Stimulated activated CD8-positive, alpha-beta memory T cell treated with anti-CD3 and anti-CD28 coated beads, Interleukin-12 subunit alpha, Interleukin-12 subunit beta, amount 100 ng/mL, for 4 hours (primary cell): ENCODE measurements at places on chromosomes 7 and 10.

GRCh38 chr7:83267141-83267631, 104.5 kb upstream of the PCLO start:
- no peak for DNase-seq

DNA sequence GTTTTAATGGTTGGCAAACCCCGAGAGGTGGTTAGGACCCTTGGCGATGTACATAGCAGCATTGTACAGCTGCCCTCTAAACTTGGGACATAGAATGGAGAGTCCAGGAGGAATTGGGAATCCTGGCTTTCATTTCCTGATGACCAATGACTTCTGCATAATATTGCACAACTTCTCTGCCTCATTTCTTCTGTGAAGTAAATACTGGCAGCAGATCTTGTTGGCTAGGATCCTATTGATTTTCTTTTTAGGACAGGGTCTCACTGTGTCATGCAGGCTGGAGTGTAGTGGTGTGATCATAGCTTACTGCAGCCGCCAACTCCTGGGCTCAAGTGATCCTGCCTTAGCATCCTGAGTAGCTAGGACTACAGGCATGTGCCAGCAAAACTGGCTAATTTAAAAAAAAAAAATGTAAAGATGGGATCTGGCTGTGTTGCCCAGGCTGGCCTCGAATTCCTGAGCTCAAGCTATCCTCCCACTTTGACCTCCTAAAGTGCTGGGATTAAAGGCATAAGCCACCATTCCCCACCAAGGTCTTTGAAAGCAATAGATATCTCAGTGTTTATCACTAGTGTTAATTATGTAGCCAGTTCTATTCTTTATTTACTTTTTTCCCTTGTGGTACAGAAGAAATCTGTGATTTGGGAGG, 58.1 kb downstream of the PODXL start:
- no peak for DNase-seq

- no peak for DNase-seq
These were observed 51.3 kb downstream of the WNT2 start for GRCh38 chr7:117271566-117271965.

- no peak for DNase-seq
These were observed 240.8 kb downstream of the RELN start for GRCh38 chr7:103748680-103749079.

DNA sequence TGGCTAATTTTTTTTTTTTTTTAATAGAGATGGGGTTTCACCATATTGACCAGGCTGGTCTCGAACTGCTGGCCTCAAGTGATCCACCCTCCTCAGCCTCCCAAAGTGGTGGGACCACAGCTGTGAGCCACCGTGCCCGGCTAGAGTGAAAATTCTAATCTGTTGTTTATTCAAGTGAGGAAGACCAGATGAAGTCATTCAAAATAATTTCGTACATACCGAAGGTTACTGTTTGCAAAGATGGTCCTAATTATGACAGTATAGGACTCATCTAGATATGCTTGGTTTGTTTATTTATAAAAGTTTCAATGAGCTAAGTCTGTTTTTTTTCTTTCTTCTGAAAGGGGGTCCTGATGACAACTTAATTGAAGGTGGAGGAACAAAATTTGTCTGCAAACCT, 376.8 kb downstream of the EXOC4 start:
- DNase-seq, result no peak

GRCh38 chr7:20304366-20304765, 26.3 kb upstream of the ITGB8 start:
- DNase-seq, result no peak

GRCh38 chr10:126931544-126931943, 26.3 kb downstream of the DOCK1 start:
- DNase-seq, result no peak

GRCh38 chr7:36202398-36202797, 49.3 kb downstream of the EEPD1 start:
- no peak for DNase-seq

DNA sequence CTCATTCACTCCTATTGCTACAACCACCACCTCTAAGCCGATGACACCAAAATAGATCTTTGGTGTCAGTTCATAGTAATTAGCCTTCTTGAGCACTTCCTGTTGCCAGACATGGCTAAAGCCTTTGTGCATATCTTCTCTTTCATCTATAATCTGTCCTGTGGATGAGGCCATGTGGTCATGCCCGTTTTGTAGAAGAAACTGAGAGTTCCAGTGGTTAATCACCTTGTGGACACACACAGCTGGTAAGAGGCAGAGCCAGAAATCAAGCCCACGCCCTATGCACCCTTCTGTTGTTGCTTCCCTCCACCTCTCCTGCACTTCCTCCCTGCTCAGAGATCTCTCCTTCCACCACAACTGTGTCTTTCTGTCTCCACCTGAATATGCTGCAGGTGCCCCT, 285.1 kb upstream of the PFKP start:
- DNase-seq, result no peak

GRCh38 chr7:124263232-124263827, 230.5 kb upstream of the TMEM229A start:
- no peak for DNase-seq

GRCh38 chr7:71485586-71485985, 353.6 kb downstream of the GALNT17 start:
- DNase-seq, result no peak

GRCh38 chr7:13946181-13946580, 43.3 kb downstream of the ETV1 start:
- no peak for DNase-seq

- DNase-seq, result no peak
These were observed 9.4 kb downstream of the CNNM2 start for GRCh38 chr10:102927311-102928010.

DNA sequence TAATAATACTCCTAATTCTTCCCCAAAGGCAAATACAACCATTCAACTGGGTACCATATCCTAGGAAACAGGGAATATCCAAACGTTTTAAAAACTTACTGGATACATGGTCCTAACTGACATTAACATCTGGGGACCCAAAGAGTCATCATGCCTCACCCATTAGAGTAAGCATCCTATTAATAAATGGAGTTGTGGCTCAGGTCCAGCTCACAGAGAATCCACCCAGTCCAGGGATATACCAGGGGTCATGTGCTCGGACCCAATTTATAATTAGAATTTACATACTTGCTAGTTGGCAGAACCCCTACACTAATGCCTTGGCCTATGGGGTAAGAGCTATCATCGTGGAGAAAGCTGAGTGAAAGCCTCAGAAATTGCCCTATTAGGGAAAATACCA, 670.0 kb downstream of the XPNPEP1 start:
- DNase-seq, result no peak

DNA sequence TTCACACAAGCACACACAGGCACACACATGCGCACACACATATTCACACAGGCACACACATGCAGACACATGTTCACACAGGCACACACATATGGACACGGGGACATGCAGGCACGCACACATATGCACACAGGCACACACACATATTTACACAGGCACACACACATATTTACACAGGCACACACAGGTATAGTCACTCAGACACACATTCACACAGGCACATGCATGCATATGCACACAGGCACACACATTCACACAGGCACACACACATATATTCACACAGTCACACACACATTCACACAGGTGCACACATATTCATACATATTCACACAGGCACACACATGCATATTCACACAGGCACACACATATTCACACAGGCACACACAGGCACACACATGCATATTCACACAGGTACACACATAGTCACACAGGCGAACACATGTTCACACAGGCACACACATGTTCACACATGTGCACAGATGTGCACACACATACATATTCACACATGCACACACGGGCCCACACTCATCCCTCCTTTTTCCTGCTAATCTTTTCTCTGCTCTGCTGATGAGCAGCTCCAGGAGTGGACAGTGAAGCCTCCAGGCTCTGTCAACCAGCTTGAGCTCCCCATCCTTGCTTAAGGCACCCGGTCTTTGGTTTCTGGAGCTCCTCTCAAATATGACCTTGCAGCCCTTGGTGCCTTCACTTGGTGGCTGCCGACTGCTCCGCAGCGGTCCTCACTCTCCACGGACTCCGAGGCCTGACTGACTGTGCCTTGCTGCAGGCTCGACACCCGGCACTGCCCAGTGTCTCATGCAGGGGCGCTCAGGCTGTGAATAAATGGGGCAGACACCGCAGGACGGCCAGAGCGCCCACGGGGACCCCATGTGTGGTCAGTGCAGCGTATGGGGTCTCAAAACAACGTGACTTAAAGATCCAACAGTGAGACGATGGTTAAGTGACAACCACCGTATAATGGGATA, 581.2 kb upstream of the MGMT start:
- no peak for DNase-seq

DNA sequence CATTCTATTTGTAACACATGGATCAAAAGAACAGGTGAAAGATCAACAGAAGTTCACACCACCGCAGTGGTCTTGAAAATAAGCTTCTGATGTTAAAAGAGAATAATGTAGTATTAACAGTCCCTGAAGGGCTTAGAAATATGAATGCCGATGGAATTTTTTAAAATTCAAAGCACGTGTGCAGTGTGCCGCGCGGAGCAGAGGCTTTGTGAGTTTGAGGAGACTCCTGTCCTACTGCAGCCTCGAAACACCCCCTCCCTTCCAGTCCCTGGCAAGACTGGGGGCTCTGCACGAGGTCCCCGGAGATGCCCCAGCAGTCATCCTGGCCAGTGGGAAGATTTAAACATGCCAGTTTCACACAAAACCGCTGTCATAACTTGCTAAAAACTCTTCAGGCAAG, 196.6 kb downstream of the DIP2C start:
- DNase-seq, result no peak

DNA sequence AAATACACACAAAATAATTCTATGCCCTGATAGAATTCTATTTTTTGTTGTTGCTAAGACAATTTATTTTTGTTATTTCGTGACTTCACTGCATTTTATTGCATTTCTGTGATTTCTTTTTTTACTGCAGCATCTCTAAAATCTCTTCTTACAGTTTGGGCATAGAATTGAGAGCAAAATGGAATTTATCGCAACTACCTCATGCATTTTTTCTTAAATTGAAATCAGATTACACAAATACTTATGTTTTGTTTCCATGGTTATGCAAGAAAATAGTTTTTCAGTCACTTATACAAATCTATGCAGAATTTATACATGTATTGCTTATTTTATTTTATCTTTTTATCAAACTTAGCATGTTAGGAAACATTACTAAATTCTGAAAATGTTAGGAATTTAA, 781.8 kb upstream of the LRRTM3 start:
- DNase-seq, result no peak

GRCh38 chr7:5670183-5670935, 111.1 kb downstream of the RNF216 start:
- no peak for DNase-seq

DNA sequence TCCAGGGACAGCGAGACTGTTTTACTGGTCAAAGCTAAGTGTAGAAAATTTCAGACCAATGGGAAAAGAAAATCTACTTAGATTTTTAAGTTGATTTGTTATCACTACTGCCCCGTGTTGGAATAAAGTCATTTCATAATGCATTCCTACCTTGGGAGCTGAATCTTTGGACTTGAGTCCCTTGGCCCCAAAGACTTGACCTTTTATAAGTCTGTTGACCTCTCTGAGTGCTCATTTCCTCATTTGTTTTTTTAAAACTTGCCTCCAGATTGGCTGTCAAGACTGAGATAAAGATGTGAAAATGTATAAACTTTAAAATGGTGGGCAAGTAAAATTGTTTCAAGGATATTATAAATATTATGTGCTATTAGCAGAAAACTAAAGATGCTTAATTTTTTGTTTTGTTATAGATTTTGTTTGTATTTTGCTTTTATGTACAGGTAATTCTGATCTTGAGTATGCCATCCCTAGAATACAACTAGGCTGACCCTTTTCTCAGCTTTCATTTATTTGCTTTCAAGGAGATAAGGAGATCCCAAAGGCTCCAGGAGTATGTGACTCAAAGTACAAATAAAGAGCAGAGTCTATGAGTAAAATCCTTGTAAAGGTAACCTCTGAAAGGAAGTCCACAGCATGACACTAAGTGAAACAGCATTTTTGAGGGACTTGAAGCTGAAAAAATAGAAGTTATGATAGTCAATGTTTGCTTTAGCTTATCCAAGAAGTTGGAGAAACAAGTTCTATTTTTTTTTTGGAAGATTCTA, 54.6 kb downstream of the TMEM26 start:
- no peak for DNase-seq

DNA sequence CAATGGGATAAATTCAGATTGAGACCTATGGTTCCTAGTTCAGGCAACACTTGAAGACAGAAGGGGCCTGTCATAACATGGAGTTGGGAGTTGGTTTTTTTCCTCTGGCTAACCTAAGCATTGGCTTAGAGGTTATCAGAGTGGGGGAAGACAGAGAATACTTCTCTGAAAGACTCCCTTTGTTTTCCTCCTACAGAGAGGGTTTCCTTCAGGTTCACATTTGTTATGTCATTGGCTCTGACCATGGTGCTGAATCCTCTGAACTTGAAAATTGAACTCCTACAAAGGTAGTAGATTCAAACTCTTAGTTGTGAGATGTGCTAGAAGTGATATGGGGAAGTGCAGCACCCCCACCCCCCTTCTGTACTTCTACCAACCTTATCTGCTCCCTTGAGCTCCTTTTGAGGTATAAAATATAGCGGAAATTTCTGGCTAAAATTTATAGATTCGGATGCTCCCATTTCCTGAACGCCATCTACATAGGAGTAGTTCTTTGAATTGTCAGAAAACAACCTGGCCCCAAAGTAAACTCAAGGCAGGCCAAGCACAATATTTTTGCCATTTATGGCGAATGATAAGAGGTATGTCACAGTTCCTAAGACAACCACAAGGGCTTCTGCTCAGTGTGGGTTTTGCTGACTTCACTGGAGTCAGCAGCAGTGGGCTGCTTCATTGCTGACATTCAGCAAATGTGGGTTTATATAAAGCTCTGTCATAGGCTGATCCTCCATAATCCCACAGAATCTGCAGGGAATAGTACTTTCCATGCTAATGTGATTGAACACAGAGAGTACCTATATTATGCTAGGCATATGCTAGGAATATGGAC, 131.6 kb upstream of the KLF14 start:
- DNase-seq, result no peak
